ENCODE measurements at places on chromosomes 7 and 10.

- no peak for DNase-seq
Measured at GRCh38 chr10:59907918-59908807, 1.8 kb upstream of the CCDC6 start.

DNA sequence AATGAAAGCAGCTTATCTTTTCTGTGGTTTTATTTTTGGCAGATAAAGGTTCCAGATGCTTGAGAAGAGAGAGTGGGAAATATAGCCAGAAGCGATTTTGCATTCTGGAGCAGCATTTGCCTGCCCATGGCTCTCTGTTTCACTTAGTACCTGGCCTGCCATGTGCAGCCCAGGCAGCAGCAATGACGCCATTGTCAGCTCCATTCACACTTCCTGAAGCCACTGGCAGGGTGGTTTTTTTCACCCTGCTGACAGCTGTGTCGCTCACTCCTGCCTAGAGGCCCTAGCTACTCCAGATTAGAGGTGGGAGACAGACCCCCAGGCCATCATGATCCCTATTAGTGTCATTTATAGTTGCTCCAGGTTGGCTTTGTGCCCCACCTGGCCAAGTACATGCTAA is 30.1 kb upstream of the NEUROD6 start:
- no peak for DNase-seq

DNA sequence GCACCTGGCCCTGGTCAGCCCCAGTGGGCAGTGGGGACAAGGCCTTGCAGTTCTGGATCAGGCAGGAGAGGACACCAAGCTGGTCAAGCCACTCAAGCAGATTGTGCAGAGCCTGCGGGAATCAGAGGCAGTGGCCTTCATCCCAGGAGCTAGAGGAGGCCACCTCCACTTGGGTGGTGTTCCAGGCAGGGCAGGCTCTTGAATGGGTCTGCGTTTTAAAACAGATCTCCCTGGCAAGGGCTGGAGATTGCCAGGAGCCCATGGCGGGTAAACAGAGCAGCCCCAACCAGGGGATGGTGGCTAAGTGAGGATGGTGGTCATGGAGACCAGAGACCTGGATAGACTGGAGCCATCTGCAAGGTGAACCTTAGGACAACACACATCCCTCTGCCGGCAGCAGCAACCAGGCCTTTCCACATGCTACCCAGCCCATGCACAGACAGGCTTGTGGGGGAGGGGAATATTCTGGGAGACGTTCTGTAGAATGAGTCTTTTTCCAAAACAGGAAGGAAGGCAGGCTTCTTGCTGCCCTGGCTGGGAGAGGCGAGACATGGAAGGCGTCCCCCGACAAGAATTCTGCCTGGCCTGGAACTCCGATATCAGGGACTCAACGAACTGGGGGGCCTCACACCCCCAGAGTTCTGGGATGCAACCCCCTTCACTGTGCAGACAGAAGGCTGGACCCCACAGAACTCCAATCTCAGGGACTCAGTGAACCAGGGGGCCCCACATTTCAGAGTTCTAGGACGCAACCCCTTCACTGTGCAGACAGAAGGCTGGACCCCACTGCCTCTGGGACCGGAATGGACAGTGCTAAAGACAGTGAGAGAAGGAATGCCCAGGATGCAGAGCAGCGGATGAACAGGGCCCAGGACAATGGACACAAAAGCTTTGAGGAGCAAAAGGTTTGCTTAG is 264.8 kb downstream of the PTPRN2 start:
- DNase-seq = no peak

GRCh38 chr10:14219411-14219810 is 111.3 kb downstream of the FRMD4A start:
- DNase-seq = no peak

DNA sequence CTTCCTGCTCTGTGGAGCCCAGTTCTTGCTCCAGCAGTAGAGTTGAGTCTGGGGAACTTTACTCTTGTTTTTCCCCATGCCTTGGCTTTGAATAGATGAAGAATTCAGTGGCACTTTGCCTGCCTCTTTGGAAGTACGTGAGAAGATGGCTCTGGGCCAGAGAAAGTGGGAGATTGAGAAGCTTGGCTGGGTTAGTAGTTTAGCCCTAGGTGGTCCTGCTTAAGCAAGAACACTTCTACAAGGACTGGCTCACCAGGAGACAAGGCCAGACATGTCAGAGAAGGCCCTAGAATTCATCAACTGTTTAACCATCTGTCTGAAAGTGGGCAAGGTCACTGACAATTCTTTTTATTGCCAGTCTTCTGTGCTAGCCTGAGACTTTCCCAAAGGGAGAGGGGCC is 410.3 kb downstream of the TYW1 start:
- no peak for DNase-seq

DNA sequence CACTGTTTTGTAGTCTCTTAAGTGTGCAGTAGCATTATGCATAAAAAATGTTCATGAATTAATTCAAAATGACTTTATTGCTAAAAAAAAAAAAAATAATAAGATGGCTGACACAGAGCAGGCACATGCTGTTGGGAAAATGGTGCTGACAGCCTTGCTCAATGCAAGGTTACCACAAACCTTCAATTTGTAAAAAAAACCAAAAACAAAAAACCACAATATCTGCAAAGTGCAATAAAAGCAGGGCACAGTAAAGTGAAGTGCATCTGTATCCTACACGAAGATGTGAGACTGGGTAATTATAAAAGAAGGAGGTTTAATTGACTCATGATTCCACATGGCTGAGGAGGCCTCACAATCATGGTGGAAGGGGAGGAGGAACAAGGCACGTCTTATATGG is 185.8 kb downstream of the USP6NL start:
- no peak for DNase-seq

DNA sequence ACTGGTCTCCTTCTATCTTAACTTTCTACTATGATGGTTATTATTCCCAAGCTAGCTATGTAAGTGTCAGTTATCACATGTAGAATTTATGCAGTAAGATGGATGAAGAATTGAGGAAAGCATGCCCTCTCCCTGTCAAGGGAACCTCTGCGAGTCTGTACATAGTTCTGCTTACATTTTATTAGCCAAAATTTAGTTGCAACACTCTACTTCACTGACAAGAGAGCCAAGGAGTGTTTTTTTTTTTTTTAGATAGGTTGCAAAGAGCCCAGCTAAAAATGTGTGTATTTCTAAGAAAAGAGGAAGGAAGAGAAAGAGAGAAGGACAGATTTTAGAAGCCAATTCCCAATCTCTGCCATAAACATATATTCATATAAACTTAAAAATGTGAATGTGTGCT is 357.7 kb upstream of the LRRN3 start:
- DNase-seq = no peak

DNA sequence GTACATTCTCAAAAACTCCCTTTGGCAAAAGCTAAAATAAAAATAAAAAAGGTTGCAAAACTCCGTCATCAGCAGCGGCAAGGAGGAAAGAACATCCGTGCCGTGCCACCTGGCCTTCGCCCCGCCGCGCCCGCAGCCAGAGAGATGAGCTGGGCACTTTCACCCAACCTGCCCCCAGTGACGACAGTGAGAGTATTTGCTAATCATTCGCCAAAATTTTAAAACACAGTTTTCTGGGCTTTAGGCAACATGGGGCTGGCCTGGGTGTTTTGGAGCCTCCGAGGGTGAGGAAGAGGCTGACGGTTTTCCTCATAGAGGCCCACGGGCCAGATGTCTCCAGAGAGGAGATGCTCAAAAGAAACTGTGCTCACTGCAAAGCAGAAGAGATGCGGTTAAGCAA is 128.2 kb downstream of the PRKAG2 start:
- no peak for DNase-seq

GRCh38 chr10:78913219-78914059 is 155.3 kb upstream of the ZMIZ1 start:
- no peak for DNase-seq

GRCh38 chr10:49072166-49072885 is 43.0 kb downstream of the VSTM4 start:
- DNase-seq = no peak

GRCh38 chr10:88987243-88987725 is 3.3 kb upstream of the FAS start:
- no peak for DNase-seq

GRCh38 chr7:130113887-130114286 is 43.6 kb downstream of the KLHDC10 start:
- DNase-seq = no peak

DNA sequence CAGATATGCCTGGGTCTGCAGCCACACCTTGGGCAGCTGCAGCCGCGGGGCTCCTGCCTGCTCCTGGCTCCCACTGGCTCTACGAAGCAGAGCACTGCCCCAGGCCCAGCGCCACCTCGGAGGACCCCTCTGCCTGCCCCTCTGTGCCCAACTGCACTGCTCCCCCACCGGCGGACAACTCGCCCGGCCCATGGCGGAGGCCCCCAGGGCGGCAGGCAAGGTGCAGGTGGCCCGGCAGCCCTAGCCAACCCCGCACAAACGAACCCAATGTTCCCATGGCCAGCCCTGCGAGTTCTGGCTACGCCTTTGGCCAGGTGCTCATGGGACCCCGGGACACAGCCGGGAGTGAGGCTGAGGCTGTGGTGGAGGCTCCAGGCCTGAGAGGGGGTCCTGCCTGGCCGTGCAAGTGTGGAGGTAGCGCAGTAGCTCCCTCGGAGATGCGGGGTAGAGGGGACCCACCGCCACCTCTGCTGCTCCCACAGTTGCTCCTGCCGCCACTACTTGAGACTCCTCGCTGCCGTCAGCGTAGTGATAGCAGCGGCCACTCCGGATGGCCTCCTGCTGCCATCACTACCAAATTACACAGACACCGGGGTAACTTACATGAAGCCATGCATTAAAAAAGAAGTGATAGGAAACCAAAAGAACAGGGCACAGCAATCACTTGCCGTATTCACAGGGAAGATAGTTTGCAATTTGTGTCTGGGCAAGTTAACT is 97.3 kb upstream of the SP4 start:
- no peak for DNase-seq

DNA sequence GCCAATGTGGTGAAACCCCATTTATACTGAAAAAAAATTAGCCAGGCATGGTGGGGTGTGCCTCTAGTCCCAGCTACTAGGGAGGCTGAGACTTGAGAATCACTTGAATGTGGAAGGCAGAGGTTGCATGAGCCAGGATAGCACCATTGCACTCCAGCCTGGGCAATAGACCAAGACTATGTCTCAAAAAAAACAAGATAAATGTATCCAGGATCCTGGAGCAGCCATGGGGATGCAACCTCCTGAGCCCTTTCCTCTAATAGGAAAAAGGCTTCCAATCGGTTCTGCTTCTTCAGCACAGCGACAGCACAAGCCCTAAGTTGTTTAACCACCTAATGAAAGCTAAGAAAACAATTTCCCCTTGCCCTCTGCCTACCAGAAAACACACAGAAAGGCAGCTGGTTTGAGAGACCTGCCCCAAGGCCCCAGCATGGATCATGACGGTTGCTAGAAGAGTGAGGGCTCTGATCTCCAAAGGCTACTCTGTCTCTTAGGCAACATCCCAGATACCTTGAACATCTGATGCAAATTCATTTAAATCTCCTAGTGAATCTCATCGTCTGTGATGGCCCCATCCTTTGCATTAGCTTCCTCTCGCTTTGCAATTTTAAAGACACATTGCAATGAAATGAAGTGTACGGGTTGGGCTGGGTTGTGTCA is 220.8 kb downstream of the ARHGAP21 start:
- no peak for DNase-seq

GRCh38 chr10:121032460-121032859 is 181.3 kb downstream of the WDR11 start:
- no peak for DNase-seq

GRCh38 chr7:119681336-119681735 is 591.6 kb upstream of the KCND2 start:
- DNase-seq = no peak

DNA sequence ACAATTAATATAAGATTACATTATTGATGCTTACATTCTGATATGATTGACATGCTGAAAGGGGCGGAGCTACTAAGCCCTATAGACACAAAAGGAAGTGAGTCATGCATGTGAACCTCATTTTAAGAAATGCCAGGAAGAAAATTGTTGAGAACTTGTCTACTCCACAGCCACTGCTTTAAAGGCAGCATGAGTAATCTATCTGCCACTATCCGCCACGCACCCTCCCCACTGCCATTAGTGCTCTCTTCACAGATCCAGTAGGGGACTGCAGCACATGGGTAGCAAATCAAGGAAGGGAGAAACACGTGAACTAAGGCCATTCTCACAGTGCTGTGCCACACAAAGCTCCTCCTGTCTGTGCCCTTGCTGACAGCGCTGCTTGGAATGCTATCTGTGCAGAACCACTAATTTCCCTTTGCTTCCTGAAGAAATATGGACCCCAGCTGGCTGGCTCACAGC is 524.8 kb downstream of the GRM8 start:
- no peak for DNase-seq

- DNase-seq = no peak
Measured at GRCh38 chr10:23198940-23199767, 7.0 kb downstream of the PTF1A start.

- no peak for DNase-seq
Measured at GRCh38 chr10:53601260-53601875, 828.8 kb upstream of the MBL2 start.

GRCh38 chr7:36289833-36290661 is 99.6 kb upstream of the ANLN start:
- DNase-seq = no peak

GRCh38 chr10:10096296-10096695 is 921.4 kb upstream of the CELF2 start:
- no peak for DNase-seq

DNA sequence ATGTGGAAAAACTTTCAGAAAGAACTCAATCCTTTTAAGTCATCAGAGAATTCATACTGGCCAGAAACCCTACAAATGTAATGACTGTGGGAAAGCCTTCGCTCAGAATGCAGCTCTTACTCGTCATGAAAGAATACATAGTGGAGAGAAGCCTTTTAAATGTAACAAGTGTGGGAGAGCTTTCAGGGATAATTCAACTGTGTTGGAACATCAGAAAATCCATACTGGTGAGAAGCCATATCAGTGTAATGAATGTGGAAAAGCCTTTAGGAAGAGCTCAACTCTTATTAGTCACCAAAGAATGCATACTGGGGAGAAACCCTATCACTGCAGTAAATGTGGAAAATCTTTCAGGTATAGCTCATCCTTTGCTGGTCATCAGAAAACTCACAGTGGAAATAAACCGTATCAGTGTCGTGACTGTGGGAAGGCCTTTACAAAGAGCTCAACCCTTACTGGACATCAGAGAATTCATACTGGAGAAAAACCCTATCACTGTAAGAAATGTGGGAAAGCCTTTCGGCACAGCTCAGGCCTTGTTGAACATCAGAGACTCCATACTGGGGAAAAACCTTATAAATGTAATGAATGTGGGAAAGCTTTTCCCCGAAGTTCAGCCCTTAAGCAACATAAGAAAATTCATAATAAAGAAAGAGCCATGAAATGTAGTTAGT is 10.6 kb downstream of the ZNF485 start:
- DNase-seq = no peak
